ENCODE measurements at places on chromosomes 11 and 22.
A peak's percentile ranks its signal among the peaks of the same experiment; 100 is the strongest.

DNA sequence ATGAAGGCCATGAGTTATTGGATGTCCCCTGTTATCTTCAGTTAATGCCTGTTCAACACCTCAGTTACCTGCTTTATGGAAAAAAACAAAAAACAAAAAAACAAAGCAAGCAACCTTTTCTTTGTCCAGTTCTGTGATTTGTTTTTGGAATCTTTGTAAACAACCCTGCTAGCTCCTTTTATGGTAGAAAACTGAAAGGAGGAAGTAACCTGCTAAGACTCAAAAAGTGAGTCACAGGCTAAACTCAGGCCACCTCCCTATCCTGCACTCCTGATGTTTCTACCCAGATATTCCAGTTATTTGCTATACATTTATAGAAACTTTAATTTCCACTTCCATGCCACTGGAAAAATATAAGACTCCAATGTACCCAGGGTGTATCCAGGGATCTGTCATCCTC, 20.6 kb upstream of the TLCD5 start:
- DNase-seq: no peak

GRCh38 chr11:45146072-45147016, at the start of gene PRDM11:
TSS of gene PRDM11 (plus strand) at chr11:45146639. CDS start at chr11:45181767, 35,128 bp downstream.
- DNase-seq: no peak

GRCh38 chr11:69860244-69860643, 41.0 kb upstream of the FGF3 start:
- no peak for DNase-seq

- no peak for DNase-seq
Measured at GRCh38 chr11:100404907-100405306, 282.2 kb upstream of the ARHGAP42 start.

DNA sequence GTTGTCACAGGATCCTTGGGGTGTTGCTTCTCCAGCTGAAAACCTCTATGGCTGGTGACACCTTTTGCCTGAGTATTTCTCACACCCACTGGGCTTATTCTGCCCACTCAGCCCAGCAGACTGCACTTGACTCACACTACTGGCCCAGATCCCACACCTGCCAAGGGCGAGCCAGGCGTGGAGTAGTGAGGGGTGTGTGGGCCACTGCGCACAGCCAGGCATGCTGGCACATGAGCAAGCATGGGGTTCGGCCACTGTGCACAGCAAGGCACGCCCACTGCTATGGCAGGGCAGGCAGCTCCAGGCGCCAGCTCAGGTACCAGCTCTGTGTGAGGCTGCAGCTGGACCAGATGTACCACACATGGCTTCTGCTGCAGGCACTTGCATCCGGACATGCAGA, 116.5 kb upstream of the MTNR1B start:
- DNase-seq: no peak

GRCh38 chr22:49437356-49437755, 390.3 kb downstream of the BRD1 start:
- no peak for DNase-seq

DNA sequence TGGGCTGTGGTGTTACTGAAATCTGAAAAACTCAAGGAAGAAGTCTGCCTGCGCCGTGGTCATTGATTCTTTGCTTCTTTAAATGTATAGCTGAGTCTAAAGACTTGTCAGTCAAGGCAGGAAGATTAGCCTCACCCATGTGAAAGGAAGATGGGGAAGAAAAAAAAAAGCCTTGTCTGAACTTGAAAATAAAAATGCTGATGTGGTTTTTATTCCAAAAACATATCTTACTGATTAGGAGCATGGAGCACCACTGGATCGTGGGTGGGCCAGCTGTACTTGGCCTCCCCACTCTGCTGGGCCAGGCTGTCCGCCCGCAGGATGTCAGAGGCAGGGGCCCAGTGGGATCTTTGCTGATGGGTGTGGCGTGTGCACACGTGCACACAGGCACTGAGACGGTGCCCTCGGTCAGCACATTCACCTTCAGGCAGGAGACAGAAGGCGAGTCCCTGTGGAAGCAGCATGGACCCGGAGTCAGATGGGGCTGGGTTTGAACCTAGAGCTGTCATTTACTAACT, 111.9 kb downstream of the WNT7B start:
- no peak for DNase-seq

DNA sequence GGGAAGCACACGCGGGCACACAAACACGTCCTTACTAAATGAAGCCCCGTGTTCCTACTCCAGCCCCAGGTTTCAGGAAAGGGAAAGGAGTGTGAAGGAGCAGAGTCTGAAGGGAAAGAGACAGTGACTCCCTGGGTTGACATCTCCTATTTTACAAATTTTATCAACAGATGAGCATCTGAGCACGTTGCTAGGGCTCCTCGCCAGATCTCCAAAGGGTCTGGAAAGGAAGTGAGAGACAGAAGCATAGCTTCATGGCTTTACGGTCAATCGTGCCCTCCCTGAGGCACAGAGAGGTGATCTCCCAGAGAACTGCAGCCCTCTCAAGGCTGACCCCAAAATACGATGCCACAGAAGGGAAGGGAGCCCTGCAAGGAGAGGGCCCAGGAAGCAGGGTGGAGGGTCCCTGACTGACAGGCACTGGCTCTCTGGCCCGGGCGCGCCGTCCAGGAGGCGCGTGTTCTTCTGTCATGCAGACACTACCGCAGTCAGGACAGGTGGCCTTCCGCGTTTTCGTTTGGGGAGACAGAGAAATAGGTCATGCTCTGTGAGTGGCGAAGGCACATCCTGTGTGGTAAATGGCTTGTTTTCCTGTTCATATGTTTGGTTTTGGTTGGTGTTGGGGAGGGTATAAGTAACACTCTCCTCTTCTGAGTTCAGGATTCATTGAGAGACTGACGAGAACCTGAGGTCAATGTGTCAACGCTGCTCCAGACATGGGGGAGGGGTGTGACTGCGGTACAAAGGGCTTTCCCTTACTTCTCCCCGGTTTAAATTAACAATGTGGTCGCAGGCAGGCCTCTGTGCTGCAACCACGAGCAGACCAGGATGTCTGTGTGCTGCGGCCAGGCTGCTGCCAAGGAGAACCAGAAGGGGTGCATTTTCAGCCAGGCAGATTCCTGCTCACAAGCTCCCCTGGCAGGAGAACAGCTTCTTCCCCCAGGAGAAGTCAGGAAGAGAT, 813.3 kb downstream of the OPCML start:
- peak; percentile 78 for DNase-seq

GRCh38 chr22:48265000-48265625, 1502.7 kb downstream of the TBC1D22A start:
- DNase-seq: no peak

- no peak for DNase-seq
Measured at GRCh38 chr22:43256976-43257545, 70.1 kb upstream of the TTLL12 start.

DNA sequence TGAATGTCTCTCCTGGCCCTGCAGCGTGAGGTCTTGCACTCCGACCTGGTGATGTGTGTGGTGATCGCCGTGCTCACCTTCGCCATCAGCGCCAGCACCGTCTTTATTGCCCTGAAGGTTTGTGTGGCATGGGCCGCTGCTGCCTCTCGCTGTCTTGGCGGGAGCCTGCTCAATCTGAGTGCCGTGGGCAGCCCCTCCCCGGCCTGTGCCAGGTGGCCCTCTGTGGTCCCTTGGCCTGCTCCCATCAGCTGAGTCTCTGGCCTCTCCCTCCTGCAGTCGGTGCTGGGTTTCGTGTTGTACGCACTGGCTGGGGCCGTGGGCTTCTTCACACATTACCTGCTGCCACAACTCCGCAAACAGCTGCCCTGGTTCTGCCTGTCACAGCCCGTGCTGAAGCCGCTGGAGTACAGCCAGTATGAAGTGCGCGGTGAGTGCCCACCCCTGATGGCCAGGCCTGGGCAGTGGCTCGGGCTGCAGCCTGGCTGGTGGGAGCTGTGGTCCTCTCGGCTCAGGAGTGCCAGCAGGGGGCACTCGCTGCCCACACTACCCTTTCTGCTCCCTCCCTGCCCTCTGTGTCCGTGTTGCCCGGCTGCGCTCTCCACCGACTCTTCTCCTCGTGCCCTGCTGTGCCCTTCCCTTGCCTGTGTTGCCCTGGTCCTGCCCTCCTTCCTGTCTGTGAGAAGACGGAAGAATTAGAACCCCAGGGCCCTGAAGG, 10.2 kb downstream of the PCNX3 start:
- DNase-seq: peak; percentile 61

- no peak for DNase-seq
Measured at GRCh38 chr11:62146476-62147200, 22.8 kb downstream of the INCENP start.

DNA sequence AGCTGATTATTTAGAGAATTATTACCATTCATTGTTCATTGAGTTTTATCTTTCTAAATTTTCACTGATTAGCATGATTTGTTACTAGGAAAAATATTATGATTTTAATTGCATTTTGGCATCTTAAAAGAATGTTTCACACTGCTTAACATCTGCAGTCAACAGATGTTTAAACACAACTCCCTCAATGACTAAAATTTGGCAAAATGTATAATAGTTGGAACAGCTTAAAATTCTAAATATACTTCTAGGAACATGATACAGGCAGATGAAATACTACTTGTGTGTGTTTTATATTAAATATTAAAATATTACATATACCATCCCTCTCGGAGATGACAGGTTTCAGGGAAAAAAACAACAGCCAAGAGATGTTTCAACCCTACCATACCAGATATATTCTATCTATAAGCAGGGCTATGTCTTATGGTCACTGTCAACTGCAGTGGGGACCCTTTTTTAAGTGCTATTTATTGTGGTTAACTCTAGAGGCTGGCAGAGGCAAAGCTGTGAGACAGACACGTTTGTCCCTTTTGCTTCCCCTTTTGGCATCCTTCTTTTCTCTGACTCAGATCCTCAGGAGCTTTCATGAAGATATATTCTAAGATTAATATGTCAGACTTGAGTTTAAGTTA, 81.9 kb downstream of the BDNF start:
- no peak for DNase-seq

DNA sequence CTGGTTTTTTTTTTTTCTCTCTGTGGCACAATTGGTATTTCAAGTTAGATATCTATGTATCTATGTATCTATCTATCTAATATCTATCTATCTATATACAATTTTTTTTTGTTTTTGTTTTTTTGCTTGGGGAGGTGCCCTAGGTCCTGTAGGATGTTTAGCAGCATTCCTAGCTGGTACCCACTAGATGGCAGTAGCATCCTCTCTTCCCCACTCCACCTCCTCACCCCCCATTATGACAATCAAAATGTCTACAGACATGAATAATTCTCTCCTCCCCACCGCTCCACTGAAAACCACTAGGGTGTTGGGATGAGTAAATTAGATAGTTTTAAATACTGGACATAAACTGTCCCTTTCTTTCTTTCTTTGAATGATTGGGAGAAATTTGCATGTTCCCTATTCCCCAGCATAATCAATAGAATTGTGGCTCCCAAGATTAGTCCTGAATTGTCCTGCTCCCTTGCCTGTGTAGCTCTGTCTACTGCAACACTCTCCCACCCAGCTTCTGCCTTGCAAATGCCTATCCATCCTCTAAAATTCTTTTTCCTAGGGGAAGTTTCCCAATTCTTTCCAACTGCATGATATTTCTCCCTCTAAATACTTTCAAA, 1152.4 kb downstream of the LRRC4C start:
- no peak for DNase-seq

GRCh38 chr11:15829312-15829711, 527.0 kb downstream of the SOX6 start:
- no peak for DNase-seq

DNA sequence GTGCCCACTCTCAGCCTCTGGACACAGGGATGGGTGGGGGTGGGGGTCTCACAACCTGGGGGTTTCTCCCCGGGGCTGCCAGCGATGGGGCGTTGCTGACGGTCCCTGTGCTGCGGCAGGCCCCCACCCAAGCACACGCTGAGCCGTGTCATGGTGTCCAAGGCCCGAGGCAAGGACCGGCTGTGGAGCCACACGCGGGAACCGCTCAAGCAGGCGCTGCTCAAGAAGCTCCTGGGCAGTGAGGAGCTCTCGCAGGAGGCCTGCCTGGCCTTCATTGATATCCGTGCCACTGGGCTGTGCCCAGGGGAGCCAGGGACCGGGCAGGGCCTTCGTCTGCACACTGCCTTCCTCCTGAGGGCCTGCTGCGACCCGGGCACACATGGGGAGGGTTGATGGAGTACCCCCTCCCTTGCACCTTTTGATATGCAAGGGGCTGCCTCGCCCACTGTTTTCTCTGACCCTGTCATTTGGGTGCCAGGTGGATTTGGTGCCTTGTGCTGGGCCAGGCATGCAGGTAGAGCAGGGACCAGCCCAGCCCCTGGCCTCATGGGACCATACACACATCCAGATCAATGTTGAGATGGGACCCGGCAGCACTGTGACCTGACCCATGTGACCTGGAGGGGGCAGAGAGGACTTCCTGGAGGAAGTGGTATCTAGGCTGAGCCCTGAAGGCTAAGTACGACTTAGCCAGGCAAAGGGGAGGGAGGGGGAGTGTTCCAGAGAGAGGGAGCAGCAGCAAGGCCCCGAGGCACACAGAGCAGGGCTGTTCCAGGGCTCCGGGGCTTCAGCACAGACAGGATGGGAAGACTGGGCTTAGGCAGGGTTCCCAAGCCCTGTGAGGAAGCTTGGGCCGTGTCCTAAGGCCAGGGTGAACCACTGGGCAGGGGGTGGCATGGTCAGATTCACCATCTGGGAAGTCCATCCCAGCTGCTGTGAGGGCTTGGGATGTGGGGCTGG, 75.2 kb downstream of the MYO7A start:
- DNase-seq: no peak

- DNase-seq: no peak
Measured at GRCh38 chr11:117437041-117437790, 109.6 kb downstream of the CEP164 start.

DNA sequence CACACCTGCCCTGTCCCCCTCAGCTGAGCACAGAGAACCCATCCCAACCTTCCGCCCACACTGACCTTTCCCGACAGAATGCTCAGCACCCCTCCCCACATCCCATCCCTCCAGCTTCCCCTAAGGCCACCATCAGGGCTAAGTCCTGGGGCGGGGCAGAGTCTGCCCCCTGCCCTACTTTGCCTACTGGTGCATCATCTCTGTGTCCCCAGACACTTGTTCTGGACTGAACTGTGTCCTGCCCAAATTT, 109.8 kb downstream of the CTTN start:
- DNase-seq: no peak

DNA sequence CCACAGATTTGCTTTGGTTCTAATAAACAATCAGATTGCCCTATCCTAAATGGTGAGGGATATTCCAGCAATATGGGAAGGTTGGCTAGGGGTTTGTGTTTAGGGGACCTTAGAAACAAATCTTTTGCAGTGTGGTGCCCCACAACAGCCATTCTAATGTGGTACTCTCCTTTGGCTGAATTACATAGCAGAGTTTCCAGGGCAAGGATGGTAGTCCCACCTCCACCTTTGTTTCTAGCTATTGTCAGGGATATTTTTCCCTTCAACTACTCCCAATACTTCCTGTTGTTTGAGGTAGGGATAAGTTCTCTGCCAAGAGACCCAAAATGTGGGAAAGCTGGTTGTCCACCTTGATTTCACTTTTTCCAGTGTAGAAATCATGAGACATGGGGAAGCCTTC, 494.7 kb upstream of the CHORDC1 start:
- DNase-seq: no peak

- no peak for DNase-seq
Measured at GRCh38 chr22:34333285-34333684, 413.0 kb upstream of the LARGE1 start.

- no peak for DNase-seq
Measured at GRCh38 chr22:35630387-35630793, 13.3 kb upstream of the MB start.
